ENCODE measurements at places on chromosomes 5 and 9. TPM values are rescaled to one million over a fixed set of nuclear protein-coding genes. Genes with fewer than 3 reads are reported as not detected.

The PCDHA1 gene
- polyA plus RNA-seq, result 0.18 TPM

The RGS7BP gene
- 29.7 TPM for polyA plus RNA-seq

DNA sequence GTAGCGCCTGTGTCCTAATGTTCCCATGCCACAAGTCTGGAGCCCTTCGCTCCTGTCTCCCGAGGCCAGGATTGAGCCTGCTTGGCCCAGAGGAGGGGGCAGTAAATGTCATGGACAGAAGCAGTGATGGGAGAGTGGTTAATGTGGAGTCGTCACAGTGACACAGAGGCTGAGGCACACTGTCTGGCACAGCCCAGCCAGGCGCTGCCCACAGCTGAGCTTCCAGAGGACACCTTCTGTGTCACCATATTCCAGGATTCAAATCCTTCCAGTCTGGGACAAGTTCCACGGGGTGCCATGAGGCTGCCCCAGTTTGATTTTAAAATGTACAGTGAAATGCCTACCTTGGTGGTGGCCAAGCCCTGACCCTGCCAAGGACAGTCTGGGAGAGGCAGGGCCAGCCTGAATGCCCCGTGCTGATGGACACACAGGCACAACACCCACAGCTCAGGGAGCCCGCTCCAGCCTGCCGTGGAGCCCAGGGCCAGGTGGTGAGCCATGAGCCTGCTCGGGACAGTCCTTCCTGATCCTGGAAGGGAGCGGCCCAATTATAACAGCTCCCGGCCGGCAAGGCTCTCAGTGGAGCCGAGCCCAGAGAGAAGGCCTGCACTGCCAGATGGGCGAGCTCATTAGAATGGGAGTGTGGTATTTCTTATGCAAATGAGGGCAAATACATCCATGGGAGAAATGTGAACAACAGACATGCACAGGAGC, 99.1 kb upstream of the RUFY1 start:
- DNase-seq, result no peak

- peak; percentile 60 for DNase-seq
Measured at GRCh38 chr9:89137542-89138462, 40.8 kb downstream of the SHC3 start.

GRCh38 chr5:138752341-138752950, 779 bp upstream of the CTNNA1 start:
- DNase-seq, result no peak

- peak; percentile 81 for DNase-seq
Measured at GRCh38 chr9:14203356-14204056, 110.4 kb downstream of the NFIB start.

- DNase-seq, result no peak
Measured at GRCh38 chr9:81824802-81825730, 103.2 kb upstream of the SPATA31D4 start.

DNA sequence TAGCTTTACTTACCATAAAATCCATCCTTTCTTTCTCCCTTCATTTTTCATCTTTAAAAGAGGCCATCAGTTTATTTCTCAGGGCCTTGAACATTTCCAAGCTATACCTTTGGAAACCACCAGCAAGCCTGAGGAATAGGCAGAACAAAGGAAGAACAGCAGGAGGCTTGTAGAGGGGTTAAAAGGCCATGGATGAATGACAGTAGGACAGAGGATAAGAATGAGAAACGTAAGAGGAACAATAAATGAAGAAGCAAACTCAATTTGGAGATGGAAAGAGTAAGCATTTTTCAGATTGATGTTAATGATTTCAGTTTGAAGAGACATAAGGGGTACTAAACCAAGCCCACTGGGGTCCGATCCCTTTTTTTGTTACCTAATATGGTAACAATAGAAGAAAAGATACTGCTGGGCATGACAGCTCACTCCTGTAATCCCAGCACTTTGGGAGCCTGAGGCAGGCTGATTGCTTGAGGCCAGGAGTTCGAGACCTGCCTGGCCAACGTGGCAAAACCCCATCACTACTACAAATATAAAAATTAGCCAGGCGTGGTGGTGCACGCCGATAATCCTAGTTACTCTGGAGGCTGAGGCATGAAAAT, 106.6 kb upstream of the NMUR2 start:
- DNase-seq, result no peak

DNA sequence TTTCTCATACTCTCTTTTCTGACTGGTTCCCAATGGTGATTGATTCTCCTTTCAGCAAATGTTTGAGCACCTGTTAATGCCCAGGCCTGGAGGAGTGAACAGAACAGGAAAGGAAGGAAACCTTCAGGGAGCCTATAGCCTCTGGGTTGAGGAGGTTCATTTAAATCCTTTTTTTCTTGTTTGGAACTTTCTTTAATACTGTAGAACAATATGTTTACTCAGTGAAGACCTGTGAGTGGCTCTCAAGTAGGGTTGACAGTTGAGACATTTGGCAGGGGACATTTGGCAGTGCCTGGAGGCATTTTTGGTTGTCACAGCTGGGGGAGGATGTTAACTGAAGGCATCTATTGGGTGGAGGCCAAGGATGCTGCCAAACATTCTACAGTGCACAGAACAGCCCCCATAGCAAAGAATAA, 6.1 kb upstream of the FAM120AOS start:
- DNase-seq, result no peak

DNA sequence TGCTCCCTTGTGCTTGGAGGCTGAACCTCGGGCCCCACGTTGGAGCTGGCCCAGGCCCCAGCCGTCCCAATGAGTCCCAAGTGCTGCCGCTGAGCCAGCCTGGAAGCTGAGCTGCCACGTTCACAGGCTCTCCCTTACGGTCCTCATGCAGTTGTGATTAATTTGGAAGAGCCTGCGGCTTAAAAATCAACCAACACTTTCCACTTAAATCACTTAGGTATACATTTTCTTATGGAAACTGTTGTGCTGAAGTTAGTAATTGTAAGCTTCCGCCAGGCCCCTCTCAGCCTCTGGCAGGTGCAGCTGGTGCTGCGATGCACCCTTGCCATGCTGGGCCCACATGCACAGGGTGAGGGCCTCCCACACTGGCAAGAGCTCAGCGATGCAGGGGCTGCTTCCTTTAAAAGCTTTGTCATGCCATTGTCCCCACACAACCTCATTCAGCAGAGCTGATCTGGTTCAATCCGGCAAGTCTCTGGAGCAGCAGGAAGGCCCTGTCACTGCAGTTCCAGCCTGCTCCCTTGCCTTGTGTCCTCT, 61.0 kb downstream of the IPPK start:
- no peak for DNase-seq
